ENCODE measurements at places on chromosomes 12 and 14.
A peak's percentile ranks its signal among the peaks of the same experiment; 100 is the strongest.

DNA sequence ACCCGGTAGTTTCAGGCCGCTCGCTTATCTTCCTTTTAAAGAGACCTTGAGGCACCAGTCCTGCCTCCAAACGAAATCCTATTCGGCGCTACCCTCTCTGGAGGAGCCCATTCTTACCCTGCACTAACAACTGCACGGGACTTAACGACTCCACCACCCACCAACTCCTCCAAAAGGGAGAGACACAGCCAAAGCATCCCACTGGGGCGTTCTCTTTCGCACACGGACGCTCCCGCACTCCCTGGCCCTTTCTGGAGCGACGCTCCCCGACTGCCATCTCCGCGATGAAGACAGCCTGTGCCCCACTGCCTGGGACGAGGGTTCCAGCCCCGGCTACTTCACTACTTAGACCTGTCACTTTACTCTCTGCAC, 650 bp downstream of the GALC start:
- DNase-seq = peak; percentile 59

- DNase-seq = no peak
Observed at GRCh38 chr12:51873251-51873994, 14.5 kb upstream of the ANKRD33 start.

GRCh38 chr14:56117765-56118610, at the start of gene PELI2:
TSS of gene PELI2 (plus strand) at chr14:56118411. CDS start at chr14:56118661, 250 bp downstream.
- DNase-seq = peak; percentile 67

DNA sequence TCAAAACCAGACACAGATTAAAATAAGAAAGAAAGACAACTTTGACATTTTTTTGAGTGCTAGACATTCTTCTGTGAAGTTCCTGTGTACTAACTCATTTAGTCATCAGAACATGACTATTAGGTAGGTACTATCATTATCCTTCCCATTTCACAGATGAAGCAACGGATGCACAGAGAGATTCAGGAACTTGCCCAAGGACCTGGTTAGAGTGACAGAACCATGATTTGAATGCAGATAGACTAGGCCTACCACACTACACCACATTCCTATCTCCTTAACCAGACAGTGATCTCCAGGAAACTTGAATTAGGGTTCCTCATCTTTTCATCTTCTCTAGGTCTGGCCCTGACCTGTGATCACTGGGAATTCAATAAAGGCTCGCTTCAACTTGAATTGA, 54.4 kb upstream of the MED13L start:
- no peak for DNase-seq

- no peak for DNase-seq
Observed at GRCh38 chr12:69701826-69702225, 2.7 kb upstream of the BEST3 start.

DNA sequence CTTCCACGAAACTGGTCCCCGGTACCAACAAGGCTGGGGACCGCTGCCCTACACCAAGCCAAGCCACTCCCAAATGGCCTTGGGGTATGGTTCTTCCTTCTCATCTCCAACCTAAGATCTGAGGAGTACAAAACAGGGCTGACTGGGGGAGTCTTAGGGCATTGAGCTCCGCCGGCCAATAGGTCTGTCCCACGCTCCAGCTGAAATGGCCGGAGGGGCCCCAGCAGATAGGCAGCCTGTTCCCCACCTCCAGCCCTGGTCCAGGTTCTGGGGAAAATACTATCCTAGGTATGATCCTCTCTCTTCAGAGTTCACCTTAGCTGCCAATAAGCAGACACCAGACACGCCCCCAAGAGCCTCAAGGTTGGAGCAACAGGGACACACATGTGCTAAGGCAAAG, 90.2 kb downstream of the ACTN1 start:
- DNase-seq = no peak

DNA sequence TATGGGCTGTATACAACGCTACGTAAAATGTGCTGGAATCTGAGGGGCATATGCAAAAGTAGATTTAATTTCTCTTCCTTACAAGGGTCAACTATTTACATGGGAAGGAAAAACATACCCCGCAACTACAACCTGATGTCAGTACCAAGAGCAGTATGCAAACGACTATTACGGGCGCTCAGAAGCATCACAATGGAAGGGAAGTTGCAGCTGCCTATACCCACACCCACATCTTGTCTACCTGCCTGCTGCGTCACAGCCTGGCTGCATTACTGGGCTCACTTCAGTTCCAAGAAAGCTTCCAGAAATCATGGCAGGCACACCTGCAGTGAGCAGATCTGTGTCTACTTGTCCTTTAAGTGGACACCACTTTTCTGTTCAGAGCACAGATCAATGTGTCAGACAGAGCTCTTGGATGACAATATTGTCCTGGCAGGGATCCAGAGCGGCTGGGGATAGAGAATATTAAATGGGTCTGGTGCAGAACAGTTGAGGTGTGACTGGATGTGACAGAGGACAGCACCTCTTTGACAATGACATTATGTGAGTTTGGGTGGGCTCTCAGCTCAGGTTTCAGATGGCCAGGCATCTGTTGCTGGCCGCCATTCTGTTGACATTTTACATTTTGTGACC, 41.5 kb upstream of the GNG2 start:
- no peak for DNase-seq

DNA sequence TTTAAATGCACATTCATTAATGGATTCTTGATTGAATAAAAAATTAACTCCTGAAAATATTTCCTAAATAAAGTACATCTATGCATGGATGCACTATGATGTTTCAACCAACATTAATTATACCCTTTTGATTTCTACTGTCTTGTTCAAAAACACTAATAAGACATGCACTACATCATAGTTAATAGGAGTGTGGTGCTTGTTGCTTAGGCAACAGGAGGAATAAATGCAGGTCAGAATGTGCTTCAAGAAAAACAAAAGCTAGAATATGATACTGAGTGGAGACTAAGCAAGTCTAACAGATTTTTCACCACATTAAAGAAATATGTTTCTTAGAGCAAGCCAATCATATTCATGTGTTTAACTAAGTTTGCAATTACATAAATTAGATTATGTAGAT, 495.8 kb upstream of the GARIN6 start:
- no peak for DNase-seq

DNA sequence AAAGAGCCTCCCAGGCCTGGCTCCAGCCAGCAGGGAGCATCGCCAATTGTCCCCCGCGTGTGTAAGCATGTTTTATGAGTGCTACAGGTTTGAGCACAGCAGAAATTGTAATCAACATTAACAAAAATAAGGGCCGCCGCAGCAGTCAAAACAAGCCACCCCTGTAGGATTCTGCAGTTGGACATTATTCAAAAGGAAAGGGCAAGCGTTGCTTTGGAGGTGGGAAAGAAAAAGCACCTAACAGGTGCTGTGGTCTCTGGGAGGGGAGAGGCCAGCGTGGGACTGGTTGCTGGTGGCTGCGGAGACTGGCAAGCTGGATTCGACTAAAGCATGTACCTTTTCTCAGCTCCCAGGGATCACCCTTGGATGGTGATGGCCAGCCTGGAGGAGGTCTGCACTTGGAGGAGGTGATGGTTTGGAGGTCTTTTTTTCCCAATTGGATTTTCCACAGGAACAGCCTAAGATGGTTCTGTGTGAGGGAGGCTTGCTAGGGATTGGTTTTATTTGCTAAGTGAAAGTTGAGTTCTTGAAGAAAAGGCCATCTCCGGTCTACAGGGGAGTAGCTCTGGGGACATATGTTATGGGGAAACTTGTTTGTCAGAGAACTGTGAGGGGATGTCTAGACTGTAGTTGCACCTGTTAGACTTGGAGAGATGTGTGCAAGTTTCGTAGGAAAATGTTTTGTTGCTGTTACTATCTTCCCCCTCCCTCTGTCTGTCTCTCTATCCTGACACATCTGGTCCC, 2.0 kb downstream of the DYRK2 start:
- DNase-seq = peak; percentile 40

GRCh38 chr12:128056136-128056801, 210.7 kb upstream of the TMEM132C start:
- DNase-seq = no peak

DNA sequence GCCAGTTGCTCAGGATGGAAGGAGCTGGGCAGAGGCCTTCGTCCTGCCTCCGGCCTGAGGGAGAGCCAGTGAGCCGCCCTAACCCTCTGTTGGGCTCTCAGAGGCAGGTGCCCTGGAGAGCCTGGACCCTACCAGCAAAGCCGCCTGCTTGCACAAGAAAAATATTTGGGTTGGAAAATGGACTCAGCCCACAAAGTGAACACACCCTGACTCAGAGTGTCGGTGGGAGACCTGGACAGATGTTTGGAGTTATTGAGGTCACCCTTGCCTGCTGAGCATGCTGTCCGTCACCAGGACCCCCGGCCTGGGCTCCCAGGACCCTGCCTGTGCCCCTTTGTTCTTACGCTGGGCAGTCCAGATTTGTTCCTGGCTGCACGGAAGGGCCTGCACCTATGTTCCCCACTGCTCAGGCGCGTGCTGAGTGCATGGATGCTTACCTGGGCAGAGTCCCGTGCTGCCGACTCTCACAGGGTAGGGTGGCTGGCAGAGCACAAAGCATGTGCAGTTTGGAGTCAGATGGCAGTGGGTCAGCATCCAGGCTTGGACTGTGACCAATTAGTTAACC, 22.4 kb downstream of the FAM181A start:
- no peak for DNase-seq

GRCh38 chr12:91893476-91893875, 252.2 kb downstream of the BTG1 start:
- no peak for DNase-seq

- no peak for DNase-seq
Observed at GRCh38 chr14:104546591-104547309, 32.8 kb upstream of the C14orf180 start.

DNA sequence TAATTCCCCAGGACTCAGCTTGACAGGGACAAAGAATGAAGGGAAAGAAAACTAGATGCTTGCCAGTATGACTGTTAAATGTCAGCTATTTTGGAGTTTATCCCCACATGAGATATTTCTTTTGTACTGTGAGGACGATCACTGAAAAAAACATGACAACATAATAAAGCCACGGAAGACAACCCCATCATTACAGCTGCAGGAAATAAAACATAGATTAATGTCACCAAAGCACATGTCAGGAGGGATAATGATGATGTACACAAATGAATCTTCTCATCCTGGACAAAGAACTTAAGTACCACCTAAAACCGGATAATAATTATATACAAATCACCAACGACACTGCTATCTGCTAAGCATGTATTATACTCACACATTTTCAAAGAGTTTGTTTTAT, 84.6 kb upstream of the GRIP1 start:
- DNase-seq = no peak

DNA sequence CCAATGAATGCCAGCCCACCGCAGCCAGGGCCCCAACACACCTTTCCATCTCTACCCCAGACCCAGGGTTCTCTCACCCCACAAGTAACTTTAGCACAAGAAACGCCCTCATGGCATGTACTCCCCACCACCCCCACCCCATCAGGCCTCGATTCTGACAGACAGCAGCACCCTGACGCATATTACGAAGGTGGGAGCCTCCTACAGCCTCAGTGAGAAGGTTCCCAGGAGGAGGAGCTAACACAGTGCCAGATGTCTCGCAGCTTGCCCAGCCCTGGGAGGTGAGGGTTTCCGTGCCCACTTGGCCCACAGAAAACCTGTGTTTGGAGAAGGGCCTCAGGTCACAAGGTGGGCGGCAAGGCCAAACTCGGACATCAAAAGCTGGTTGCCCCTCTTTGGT, 32.4 kb downstream of the CCDC88C start:
- DNase-seq = no peak

GRCh38 chr14:38718519-38718918, 384.5 kb downstream of the SEC23A start:
- no peak for DNase-seq

- no peak for DNase-seq
Observed at GRCh38 chr12:131067981-131068851, 114.5 kb downstream of the ADGRD1 start.

DNA sequence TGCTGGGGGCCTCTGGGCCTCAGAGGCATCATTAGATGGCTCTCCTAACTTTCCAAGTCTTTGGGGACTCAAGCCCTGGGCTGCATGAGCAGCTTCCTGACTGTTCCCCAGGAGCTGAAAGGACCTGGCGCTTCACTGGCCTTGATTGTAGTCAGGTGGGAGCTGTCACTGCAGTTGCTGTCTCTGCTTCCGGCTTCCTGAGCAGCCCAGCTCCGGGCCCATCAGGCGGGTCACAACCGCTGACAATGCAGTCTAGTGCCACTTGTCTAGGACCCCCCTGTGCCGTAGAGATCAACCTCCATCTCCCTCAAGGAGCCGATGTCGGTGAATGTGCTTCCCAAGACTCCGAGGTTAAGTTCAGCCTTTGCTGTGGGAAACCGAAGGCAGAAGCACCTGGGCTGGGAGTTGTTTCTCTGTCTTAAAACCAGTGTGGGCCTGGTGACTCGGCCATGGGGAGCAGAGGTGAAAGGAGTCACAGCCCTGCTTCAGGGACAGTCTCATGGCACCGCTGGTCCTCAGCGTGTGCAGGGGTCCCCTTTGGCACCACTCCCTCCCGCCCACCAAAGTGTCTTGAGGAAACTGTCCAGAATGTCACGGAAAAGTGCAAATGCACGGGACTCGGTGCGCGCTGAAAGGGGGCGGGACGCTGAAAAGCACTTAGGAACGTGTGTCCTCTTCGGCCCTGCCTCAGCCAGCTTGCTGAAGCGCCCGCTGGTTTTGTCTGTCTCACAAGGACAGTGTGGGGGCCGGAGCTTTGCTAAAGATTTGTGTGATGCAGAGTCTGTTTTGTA, 44.8 kb downstream of the PRIMA1 start:
- no peak for DNase-seq

DNA sequence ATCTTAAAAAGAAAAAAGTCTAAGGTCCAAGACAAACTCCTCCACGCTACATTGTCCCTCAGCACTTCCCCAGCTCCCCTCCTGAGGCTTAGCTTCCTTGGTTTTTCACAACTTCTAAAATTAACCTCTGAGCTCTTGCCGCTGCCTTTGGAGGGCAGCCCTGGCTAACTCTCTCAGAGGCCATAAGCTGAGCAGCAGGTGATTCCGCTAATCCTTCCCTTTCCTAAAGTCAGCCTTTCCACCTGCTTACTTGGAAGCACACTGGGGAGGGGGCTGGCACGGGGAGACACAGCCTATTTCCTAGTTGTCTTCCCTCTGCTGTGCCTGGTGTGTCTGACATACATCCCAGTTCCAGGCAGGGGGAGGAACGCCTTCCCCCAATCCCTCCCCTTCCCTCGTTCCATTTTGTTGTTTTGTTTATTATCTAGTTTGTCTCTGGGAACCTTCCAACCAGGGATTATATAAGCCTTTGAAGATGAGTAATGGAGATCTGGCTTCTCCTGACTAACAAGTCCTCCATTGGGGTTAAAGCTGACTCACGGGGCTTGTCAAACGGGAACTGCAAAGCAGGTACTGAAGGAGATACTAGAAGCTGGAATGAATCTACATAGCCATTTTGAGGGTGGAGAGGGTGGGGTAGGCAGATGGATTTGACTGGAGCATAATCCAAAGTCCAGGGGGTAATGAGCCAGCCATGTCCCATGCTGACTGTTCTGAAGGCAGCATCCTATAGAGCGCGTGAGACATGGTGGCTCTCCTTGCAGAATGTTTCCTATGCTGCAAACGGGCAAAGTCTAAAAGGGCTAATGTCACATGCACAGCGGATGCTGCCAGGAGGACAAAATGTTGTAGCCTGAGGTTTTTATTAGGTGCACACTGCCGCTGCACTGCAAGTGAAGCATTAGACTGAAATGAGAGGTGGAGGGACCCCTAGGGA, 230.8 kb downstream of the FOXN3 start:
- no peak for DNase-seq

GRCh38 chr12:66934302-66935062, 255.6 kb upstream of the GRIP1 start:
- no peak for DNase-seq

GRCh38 chr12:68042212-68042699, 53.0 kb downstream of the IFNG-AS1 start:
- peak; percentile 37 for DNase-seq
